Hippocampal formation (tissue), 2 donors: ENCODE measurements at places on chromosomes 11 and 22.
A peak's percentile ranks its signal among the peaks of the same experiment; 100 is the strongest.

- DNase-seq, result no peak
Measured at GRCh38 chr11:77085652-77086051, 17.0 kb upstream of the OMP start.

DNA sequence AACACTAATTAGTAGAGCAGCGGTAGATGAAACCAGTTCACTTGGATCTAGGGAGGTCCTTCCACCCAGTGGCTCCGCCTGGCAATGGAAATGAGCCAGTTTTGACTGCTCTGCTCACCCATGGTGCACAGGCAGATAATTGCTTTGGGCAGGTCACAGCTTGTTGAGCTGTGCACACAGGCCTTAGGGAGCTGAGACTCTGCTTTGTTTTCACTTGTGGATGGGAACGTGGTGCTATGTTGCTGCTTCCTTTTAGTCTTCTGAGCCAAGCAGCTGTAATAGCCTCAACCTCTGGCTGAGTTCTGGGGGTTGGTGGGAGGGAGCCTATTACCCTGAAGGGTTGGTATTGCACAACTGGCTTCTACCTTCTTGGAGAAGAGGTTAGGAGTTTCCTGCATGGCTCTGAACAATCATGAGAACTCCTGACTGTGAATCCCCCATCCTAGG is 262.3 kb upstream of the MTNR1B start:
- no peak for DNase-seq

- DNase-seq, result no peak
Measured at GRCh38 chr11:561148-562003, 606 bp downstream of the RASSF7 start.

DNA sequence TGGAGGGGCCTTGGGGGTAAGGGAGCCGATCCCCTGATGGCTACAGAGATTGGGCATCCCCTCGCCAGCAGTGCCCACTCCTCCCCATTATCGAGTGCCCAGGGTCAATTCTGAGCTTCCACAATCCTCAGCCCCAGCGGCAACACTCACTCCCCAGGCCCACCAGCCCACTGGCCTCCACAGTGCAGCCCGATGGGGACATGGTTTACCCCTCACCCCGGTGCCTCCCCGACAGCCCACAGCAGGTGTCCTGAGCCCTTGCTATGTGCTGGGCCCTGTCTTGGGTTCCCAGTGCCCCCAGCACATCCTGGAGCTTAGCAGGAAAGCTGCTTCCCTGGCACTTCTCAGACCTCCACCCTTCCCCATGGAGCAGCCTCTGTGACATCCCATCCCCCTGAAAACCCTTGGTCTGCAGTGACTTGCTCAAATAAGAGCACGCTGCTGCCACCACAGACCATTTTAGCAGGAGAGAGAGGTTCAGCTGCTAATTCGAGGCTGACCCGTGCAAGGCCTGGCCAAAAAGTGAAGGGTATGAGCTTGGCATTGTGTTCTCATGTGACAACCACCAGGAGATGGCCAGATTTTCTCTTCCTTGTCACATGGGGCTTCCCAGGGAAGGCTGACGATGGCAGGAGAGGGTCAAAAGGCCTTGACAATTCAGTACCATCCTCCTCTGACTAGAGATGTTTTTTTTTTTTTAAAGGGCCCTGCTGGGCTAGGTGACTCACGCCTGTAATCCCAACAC is 23.6 kb downstream of the KCNJ4 start:
- no peak for DNase-seq

GRCh38 chr11:133162227-133162626 is 370.1 kb downstream of the OPCML start:
- DNase-seq, result no peak

- DNase-seq, result no peak
Measured at GRCh38 chr11:17699147-17700114, 19.9 kb upstream of the MYOD1 start.

- DNase-seq, result no peak
Measured at GRCh38 chr22:27237080-27237741, 564.3 kb downstream of the MN1 start.

DNA sequence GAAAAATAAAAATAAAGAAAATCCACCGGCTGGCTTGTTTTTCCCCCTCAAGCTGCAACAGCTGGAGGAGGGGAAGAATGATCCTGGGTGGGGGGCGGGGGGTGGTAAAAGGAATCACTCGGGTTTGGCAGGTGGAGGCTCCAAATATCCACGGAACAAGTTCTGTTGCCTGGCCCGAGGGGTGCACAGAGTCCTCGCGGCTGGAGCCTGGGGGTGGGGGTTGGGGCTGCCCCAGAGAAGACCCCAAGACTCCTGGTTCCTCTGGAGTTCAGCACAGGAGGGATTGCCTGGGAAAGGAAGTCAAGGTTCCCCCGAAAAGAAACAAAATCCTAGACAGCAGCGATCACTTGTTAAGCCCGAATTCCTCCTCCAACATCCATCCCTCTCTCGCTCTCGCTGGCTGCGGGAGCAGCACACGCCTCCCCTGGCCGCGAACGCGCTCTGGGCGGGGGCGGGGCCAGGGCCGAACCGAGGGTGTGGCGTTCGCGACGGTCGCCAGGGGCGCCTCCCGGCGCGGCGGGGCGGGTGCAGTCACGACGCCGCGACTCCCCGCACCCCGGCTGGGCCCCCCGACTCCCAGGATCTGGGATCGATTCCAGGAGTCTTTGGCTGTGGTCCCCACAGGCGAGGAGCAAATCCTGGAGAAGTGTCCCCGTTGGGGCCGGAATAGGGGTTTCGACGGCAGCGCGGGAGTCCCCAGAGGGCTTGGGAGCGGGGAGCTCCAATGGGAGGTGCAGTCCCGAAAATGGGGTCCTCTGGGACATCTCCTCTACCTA is at the start of gene KCNA4:
TSS of gene KCNA4 (minus strand) at position 443 of the 776 bp plus-strand sequence. CDS start 4,352 bp downstream, outside the sequence.
- DNase-seq, result no peak

DNA sequence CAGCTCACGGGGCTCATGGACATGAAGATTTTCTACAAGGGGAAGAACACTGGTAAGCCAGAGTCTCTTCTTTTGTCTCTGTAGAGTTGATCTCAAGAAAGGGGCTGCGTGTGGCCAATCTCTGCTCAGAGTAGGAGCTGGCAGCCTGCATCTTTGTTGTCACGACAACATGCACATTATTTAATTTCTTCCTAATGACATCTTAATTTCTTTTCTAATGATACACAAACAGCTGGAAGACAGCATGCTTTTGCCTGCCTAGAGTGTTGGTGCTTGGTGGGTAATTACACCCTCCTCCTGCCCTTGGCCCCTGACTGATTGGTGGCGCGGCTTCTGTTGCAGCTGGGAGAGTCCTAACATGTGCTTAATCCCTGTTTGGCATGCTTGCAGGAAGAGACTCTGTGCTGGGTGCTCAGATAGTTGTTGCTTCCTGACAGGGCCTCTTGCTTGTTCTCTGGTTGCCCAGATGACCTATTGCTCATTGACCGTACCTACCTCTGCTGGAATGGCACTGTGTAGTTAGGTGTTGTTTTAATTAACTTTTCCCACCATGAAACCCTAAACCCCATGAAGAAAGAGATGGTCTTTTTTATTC is 106.9 kb upstream of the SORL1-AS1 start:
- no peak for DNase-seq

GRCh38 chr11:2088746-2089535 is 50.2 kb downstream of the IGF2 start:
- DNase-seq, result no peak

GRCh38 chr11:118929501-118930093 is 3.9 kb upstream of the BCL9L start:
- DNase-seq, result peak; percentile 81

DNA sequence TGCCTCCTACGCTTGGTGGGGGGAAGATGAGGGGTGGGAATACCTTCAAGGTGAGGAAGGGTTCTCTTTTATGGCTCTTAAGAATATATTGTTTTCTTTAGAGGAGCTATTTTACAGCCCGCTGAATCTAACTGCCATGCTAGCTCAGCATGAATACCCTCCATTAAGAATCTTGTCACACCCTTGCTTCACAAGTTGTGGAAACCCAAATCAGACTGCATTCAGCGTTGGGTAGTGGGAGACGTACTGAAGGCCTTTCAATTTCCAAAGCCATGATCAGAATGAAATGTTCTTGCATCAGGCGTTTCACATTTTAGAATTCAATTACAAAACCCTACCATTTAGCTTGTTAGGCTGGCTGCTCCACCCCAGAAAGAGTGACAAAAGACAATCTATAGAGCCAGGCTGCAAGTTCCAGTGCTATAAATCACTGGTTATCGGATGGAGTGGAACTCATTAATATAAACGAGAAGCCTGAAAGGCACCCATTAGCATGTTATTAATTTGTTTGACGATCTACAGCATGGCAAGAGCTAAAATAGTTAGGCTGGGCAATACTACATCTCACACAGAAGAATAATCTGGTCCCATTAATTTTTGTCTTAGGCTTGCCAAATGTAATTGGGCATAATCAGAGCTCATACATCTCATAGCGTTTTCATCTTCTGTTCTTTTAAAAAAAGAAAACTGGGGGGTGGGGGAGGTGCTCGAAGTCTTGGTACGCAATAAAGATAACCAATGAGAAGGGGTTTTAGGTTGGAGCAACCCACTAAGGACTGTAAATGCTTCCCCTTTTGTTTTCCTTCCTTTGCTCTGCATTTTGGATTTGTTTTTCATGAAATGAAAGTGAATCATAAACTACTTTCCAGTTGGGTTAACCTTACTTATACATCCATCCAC is 57.5 kb downstream of the ABTB2 start:
- no peak for DNase-seq

GRCh38 chr11:95296165-95296564 is 65.2 kb upstream of the SESN3 start:
- no peak for DNase-seq

- DNase-seq, result no peak
Measured at GRCh38 chr11:68878022-68878421, 25.6 kb downstream of the MRPL21 start.

DNA sequence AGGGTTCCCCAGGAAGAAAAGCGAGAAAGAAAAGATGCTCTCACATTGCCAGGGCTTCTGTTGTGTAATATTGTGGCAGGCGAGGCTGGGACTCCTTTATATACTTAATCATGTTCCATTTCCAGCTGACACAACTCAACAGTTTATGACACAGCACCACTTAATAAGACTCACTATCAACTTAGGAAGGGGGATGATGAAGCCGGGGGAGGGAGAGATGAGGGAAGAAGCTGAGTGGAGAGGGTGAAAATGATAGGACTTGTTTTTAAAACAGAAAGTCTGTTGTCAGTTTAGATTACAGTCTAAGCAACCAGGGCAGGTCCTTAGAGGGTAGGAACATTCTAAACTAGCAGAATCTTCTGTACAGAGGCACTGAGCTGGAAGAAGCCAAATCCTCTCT is 397.0 kb downstream of the NXPE2 start:
- no peak for DNase-seq

DNA sequence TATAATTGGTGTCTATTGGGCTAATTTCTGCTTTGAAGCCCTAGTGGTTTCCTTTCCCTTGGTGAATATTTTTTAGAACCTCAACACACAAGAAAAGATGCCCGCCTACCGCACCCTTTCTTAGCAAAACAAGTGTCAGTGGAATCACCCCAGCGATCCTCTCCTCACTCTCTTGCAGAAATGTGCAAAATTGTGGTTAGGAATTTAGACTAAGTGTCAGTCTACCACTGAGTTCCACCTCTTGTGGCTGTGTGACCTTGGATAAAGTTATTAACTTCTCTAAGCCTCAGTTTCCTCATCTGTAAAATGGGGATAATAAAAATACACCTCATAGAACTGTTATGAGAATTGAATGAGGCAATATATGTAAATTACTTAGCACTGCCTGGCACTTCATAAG is 5.3 kb upstream of the JAML start:
- DNase-seq, result no peak

GRCh38 chr22:40385036-40385782 is 14.8 kb downstream of the SGSM3 start:
- DNase-seq, result no peak

DNA sequence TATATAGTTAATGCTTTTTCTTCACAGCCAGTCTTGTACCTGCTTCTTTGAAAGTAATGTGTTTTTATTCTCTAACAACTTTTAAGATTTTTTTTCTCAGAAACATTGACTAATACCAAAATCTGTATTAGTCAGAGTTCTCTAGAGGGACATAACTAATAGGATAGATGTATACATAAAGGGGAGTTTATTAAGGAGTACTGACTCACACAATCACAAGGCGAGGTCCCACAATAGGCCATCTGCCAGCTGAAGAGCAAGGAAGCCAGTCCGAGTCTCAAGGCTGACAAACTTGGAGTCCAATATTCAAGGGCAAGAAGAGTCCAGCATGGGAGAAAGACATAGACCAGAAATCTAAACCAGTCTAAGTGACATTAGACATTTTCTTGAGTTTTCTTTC is 140.0 kb downstream of the RAB38 start:
- no peak for DNase-seq

GRCh38 chr22:49827271-49827852 is 311 bp downstream of the BRD1 start:
- DNase-seq, result no peak

GRCh38 chr11:132621976-132622580 is 910.2 kb downstream of the OPCML start:
- no peak for DNase-seq

GRCh38 chr11:106305458-106305857 is 228.0 kb downstream of the AASDHPPT start:
- DNase-seq, result no peak

GRCh38 chr11:107711861-107712755 is at the start of gene SLN:
Gene SLN, minus strand, starts transcription at chr11:107712056.
- no peak for DNase-seq

GRCh38 chr22:43057641-43058040 is 31.6 kb downstream of the TTLL1 start:
- DNase-seq, result no peak

- no peak for DNase-seq
Measured at GRCh38 chr11:34030382-34030781, 21.1 kb upstream of the CAPRIN1 start.

- no peak for DNase-seq
Measured at GRCh38 chr11:11960687-11961086, 47.7 kb downstream of the DKK3 start.

DNA sequence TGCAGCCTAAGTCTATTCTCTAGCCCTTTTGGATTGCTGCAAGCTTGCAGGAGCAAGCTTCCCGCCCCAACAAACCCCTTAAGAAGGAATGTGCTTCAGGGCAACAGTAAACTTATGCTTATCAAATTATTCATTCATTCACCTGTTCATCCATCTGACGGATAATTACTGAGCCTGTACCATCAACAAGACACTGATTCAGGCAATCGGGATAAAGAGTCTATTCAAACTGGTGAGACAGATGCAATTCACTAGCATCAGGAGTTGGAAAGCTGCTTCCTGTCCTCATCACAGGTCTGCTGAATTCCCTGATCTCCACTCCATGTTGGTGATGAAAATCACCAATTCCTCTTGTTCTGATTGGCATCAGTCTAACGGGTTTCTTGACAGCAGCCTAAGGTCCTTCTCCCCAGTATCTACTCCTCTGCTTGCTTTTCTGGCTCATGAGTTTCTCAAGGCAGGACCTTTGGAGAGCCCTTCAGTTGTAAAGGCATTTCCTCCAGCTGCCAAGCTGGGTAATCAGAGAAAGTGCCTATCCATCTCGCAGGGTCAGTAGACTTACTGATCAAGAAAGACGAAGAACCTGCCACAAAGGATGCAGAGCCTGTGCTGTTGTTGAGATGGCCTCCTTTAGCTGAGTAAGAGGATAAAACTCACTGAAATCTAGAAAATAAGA is 429.0 kb upstream of the SYN3 start:
- no peak for DNase-seq

GRCh38 chr11:61768376-61769076 is 16.1 kb downstream of the MYRF start:
- no peak for DNase-seq
